ENCODE measurements at places on chromosomes 4 and X.

GRCh38 chrX:9369802-9370291 lies 95.0 kb upstream of the TBL1X start:
- no peak for DNase-seq

GRCh38 chrX:83966347-83966746 lies 105.4 kb downstream of the CYLC1 start:
- DNase-seq, result no peak

- DNase-seq, result no peak
Measured at GRCh38 chr4:126708716-126709115, 924.0 kb upstream of the INTU start.

GRCh38 chr4:163618845-163619244 lies 124.4 kb downstream of the TMA16 start:
- no peak for DNase-seq

- no peak for DNase-seq
Measured at GRCh38 chr4:2750719-2751605, 5.2 kb downstream of the TNIP2 start.

DNA sequence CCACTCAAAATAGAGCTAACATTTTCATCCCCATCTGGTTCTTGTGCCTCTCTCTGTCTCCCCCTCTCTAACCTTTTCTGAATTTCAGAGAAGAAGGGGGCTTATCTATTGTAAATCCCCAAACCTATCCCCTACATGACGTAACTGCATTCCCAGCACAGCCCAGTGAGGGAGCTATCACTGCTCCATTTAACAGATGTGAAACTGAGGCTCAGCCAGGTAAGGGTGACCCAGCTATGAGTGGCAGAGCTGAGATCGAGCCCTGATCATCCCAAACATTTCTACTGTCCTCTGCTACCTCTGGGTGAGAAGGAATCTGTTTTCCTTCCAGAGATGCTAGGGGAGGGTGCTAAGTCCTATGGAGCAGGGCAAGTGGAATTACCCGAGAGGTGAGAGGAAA lies 107.5 kb downstream of the SLC2A9 start:
- no peak for DNase-seq

DNA sequence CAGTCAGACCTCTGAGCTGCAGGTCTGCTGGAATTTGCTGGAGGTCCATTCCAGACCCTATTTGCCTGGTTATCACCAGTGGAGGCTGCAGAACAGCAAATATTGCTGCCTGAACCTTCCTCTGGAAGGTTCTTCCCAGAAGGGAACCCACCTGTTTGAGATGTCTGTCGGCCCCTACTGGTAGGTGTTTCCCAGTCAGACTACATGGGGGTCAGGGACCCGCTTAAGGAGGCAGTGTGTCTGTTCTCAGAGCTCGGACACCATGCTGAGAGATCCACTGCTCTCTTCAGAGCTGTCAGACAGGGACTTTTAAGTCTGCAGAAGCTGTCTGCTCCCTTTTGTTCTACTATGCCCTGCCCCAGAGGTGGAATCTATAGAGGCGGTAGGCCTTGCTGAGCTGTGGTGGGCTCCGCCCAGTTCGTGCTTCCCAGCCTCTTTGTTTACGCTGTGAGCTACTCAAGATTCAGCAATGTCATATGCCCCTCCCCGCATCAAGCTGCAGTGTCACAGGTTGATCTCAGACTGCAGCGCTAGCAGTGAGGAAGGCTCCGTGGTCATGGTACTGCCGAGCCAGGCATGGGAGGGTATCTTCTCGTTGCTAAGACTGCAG lies 44.1 kb upstream of the KDR start:
- peak; percentile 17 for DNase-seq

DNA sequence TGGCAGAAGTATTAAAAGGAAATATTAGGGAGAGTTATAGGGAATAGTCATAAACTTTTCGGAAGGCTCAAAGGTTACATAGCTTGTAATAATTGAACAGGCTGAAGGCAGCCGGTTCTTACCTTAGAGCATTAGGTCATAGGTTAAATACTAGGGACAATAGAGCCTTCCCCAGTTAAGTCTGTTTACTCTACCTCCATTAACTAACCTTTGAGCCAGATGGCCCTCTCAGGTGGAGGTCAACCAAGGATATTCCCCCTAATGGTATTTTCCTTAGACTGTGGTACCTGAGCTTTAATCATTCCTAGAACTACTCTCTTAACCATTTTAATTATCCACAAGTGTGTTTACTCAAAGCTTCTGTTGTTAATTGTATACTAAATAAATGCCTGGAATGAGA lies 920.9 kb upstream of the PABPC4L start:
- no peak for DNase-seq

DNA sequence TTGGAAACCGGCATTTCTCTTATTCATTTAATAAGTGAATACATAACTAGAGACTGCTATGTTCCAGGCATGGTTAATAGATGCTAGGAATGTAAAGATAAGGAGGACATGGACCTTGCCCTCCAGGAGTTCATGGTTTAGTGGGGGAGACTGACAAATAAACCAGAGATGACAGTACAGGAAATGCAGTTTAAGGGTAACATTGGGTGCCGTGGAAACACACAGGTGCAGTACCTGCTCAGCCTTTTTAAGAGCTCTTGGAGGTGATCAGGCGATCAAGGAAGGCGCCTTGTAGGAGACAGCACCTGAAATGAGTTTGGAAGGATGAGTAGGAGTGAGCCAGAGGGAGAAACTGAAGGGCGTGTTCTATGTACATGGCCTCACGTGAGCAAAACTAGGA lies 145.8 kb downstream of the AASDH start:
- DNase-seq, result no peak

DNA sequence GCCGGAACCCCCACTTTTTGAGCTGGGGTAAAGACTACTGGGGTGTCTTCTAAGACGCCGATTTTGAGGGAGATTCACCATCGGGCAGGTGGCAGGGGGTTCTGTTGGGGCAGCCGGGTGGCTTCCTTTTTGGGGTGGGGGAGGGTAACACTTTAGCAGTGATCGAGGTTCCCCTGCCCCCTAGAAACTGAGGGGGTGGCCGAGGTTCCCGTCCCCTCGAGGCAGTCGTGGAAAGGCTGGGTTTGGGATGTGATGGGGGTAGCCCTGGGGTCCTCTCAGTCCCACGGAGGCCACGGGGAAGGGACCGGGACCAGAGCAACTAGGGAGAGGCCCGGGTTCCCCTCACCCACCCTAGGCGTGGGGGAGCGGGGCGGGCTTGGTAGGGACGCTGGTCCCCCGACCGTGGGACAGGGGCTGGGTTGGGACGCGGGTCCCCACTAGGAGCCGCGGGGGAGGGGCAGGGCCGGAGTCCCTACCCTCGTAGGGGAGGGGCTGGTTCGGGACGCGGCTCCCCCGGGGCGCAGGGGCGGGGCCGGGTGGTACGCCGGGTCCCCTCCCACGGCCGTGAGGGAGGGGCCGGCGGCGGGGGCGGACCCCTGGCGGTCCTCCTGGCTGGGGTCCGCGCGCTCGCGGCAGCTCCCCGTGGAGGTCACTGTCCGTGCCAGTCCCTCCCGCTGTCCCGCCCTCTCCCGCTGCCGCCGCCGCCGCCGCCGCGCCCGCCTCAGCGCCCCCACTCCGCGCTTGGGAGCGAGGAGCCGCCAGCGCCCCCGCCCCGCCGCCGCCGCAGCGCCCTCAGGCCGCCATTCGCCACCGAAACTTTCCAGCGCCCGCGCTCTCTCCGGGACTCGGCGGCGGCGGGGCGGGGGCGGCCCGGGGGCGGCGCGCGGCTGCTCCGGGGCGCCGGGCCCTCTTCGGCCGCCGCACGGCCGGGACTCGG lies at the start of gene TBL1X:
TBL1X (plus strand) TSS at position 624 of the 937 bp plus-strand sequence. CDS start 188,529 bp downstream, outside the sequence.
- DNase-seq, result peak; percentile 62

GRCh38 chr4:137705171-137705783 lies 173.0 kb upstream of the PCDH18 start:
- DNase-seq, result peak; percentile 92

GRCh38 chrX:19544693-19545305 lies 29.5 kb upstream of the MAP3K15 start:
- peak; percentile 49 for DNase-seq

GRCh38 chr4:27020603-27021002 lies 160.0 kb downstream of the STIM2 start:
- DNase-seq, result no peak

DNA sequence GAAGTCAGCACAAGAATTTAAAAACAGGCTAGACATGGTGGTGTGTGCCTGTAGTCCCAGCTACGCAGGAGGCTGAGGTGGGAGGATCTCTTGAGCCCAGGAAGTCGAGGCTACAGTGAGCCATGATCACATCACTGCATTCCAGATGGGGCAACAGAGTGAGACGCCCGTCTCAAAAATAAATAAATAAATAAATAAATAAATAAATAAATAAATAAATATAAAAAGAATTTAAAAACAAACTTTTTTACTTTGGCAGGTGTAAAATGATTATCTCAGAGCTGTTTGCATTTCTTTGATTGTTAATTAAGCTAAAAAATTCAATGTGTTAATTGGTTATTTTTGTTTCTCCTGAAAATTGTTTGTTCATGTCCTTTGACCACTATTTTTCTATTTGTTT lies 97.5 kb upstream of the RPS6KA3 start:
- DNase-seq, result no peak

DNA sequence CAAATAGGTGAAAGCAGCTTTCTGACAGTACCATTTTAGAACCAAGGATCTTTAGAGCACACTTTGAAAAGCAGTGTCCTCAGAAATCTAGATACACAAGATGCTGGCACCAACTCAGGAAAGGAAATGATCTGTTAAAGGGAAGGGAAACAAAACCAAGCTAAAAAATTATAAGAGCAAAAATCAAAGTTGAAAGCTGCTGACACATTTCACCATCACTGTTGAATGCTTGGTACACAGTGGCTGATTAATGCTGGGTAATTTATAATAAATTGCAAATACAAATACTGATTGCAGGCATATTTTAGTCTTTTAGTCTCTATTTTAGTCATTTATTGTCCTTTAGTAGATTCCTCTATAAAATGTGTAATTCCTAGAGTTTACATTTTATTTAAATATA lies 1540.1 kb upstream of the PCDH10 start:
- peak; percentile 30 for DNase-seq
